ENCODE measurements at places on chromosomes 16 and 17. TPM values are rescaled to one million over a fixed set of nuclear protein-coding genes. Genes with fewer than 3 reads are reported as not detected.

DNA sequence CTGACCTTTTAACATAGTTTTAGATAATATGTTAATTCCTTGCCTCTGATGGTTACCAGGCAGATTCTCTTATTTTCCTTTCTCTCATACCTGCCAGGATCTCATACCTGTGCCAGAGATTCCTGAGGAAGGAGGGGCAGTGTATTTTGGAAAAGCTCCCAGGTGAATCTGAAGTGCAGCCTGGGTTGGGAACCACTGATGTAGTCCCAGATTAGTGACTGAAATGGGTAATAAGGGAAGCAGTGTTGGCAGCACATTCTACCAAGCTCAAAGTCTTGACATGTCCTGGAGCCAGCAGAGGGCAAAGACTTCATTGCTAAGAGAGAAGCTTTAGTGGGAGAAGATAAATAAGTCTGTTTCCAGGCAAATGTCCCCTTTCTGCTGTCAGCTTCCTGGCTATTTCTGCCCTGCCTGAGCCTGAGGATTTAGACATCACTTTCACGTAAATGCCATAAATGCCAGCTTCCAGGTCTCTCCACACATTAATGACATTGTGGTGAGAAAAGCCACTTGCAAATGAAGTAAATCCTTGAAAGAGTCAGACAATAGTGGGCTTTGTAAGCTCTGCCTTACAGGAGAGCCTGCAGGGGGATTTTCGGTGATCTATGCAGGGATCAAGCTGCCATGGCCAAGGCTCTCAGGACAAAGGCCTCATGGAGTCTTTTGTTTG is 40.9 kb upstream of the C16orf78 start:
- no peak for DNase-seq

Gene NCBP3
- polyA plus RNA-seq: 11.5 TPM

- no peak for DNase-seq
These were observed 204.2 kb upstream of the FOXF1 start for GRCh38 chr16:86306011-86306644.

- no peak for DNase-seq
These were observed 3.0 kb downstream of the CDT1 start for GRCh38 chr16:88806491-88807111.

Gene STAT5B
- polyA plus RNA-seq: 58.3 TPM

All from immature natural killer cell (primary cell).